AG10803 (cell line): ENCODE measurements at places on chromosomes 12 and 14.
A peak's percentile ranks its signal among the peaks of the same experiment; 100 is the strongest.

DNA sequence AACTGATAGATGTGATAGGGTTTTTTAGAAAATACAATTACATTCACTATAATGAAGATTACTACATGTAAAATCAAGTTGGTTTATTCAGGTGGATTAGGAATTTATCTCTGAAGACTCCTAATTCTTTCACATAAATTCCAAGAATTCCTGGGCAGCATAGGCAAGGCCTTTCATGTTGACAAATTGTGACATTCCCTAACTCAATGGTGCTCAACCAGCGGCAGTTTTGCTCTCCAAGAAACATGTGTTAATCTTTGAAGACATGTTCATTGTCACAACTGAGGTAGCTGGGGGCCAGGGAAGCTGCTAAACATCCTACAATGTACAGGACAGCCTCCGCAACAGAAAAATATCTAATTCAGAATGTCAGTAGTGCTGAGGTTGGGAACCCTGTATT, 46.3 kb downstream of the PTPRQ start:
- peak; percentile 16 for DNase-seq

DNA sequence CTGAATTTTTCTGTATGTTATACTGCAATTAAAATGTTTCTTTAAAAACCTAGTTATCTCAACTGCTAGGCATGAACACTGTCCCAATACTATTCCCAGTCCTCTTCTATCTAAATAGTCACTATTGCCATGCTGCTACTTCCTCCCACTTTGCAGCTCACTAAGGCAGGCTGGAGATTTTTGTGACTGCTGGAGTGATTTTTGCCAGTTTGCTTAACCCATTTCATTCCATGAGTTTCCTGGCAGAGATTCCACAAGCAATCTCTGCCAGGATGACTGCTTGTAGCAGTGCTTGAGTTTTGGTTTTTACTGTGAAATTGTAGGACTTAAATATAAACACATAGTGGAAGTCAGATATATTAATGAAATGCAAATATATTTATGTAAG, 80.8 kb downstream of the BHLHE41 start:
- DNase-seq = peak; percentile 61

DNA sequence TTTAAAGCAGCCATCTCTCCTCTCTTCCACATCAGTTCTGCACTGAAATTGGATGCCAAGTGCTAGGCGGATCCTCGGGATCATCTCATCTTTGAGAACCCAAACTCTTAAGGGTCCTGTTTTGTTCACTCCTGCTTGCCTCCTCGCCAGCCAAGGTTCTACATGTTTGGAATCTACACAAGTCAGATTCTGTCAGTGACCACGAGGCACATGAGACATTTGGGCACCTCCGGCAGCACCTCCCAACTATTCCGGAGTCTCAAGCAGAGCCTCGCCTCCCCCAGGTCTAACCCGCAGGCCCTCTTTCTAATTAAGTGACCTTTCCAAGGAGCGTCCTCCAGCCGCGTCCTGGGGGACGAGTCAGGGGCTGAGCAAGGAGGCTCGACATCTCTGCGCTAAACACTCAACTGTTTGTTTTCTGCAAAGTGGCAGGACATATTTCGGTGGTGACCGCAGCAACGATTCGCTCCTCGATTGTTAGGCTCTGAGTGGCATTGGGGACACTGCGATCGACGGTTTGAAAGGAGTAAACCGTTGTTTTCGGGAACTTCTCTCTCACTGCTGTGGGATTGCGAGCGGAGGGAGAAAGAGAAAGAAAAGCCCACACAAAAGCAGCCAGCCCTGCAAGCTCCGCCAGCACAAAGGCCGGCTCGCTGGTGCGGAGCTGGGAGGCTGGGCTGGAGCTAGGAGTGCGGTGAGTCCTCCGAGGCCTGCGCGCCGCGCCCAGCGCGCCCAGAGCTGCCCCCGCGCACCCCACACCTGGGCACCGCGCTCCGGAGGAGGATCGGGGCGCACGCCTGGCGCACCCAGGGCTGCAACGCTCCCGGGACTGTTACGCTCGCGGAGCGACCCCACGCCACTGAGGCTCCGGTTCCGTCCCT, 640 bp downstream of the ARMH4 start:
- peak; percentile 27 for DNase-seq

DNA sequence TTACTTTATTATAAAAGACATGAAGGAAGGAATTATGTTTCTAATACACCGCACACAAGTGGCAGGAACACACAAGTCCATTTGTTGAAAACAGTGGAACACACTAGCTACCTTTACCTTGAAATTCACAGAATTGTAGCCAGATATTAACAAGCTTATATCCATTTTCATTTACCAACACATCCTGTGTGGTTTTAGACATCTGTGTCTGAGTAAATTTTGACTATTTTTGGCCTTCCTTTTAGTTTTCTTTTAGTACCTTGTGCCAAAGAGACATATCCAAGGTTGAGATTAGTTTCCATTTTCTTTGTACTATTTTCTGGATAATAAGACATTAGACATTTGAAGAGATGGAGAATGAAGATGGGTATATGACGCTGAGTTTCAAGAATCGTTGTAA, at the start of gene KLRF2:
Gene KLRF2 (plus strand): TSS at position 244 of the 400 bp plus-strand sequence. CDS start 107 bp downstream, at position 351.
- DNase-seq = no peak

DNA sequence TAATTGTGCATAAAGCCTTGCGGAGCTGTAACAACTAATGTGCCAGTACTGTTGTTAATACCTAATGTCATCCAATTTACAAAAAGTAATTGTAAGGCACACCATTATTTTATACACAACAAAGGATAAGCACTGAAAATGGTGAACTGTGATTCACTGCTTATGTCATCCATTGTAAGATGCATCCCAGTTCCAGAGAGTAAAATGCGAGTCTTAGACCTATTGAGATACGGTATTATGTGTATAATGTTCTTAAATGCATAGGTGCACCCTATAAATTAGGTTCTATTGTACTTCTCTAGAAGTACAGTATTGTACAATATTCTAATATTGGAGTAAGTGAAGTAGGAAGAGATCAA, 406 bp downstream of the PARP2 start:
- peak; percentile 13 for DNase-seq

- no peak for DNase-seq
These were observed 10.0 kb downstream of the DNAH10 start for GRCh38 chr12:123772074-123772473.

DNA sequence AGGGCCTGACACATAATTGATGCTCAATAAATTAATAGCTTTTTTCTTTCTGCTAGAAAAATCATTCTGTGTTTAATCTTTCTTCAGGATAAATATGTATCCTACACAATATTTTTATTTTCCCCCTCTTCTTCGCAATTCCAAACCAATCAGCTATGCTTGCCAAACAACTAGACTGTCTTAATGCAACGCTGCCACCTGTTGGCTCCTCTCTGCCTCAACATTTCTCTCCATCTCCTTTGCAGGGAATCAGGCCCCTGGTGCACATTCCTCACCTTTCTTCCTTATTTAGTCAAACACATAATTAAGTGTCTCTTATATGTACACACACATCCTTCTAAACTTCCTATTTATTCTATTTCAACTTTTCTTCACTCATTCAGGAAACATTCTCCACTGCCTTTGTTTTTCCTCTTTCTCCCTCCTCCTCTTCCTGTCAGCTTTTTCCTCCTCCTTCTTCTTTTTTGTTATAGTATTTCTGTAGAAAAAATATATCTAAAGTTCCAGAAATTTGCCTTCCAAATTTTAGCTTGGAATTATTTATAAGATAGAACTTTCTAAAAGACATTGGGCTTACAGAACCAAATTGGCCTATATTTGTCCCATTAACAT, 406.0 kb downstream of the PRKD1 start:
- no peak for DNase-seq

DNA sequence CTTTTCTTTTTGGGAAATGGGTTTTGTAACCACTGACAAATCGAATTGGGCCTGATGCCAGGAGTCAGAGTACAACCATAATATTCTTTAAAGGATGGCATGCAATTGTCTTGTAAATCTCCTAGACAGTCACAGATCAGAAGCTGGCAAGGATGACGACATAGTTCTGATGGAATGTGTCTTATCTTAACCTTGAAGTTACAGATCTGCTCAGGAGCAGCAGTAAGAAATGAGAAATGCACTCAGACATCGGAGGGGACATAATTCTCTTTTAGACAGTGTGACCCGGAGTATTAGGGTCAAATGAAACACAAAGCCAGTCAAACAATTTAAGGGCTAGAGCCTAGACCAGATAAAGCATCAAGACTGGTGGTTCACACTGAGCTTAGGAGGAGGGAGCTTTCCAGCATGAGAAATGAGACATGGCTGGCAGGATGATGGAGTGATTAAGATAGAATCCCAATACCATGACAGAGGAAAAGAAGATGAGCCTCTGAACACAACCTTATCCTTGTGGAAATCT, 17.5 kb downstream of the CBX5 start:
- peak; percentile 58 for DNase-seq

- DNase-seq = no peak
These were observed 321.4 kb upstream of the RGS6 start for GRCh38 chr14:71610797-71611196.
